ENCODE measurements at places on chromosomes 7 and 10.

- no peaks in the 10 kb centered on the region for H3K36me3 ChIP-seq
- no peak overlapping the region for H3K27ac ChIP-seq
- H3K4me3 ChIP-seq: no peak overlapping the region
- H3K27me3 ChIP-seq: no peaks in the 10 kb centered on the region
Measured at GRCh38 chr10:1233031-1233430, 176.8 kb downstream of the WDR37 start.

GRCh38 chr10:97171001-97171400 lies 14.8 kb downstream of the SLIT1 start:
- H3K27ac ChIP-seq: no peak overlapping the region
- no peaks in the 10 kb centered on the region for H3K4me1 ChIP-seq
- no peaks in the 10 kb centered on the region for H3K36me3 ChIP-seq
- H3K4me3 ChIP-seq: no peak overlapping the region
- H3K27me3 ChIP-seq: no peaks in the 10 kb centered on the region

DNA sequence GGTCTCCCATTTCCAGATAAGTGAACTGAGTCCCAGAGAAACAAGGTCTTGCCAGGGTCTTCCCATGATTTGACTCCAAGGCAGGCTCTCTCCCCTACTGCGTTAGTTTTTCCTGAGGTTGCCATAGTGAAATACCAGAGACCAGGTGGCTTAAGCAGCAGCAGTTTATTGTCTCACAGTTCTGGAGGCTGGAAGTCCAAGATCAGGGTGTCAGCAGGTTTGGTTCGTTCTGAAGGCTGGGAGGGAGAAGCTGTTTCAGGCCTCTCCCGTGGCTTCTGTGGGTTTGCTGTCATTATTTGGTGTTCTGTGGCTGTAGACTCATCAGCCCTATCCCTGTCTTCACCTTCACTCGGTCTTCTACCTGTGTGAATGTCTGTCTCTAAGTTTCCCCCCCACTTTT lies 129.9 kb downstream of the GRK5 start:
- no peak for DNase-seq
- H3K27me3 ChIP-seq: no peaks in the 10 kb centered on the region
- no peaks in the 10 kb centered on the region for H3K36me3 ChIP-seq
- no peak overlapping the region for H3K27ac ChIP-seq
- H3K4me1 ChIP-seq: no peaks in the 10 kb centered on the region

GRCh38 chr10:119238577-119238976 lies 31.2 kb downstream of the GRK5 start:
- no peaks in the 10 kb centered on the region for H3K36me3 ChIP-seq
- H3K27me3 ChIP-seq: no peaks in the 10 kb centered on the region
- no peak overlapping the region for H3K27ac ChIP-seq

GRCh38 chr7:70390251-70390650 lies 741.7 kb upstream of the GALNT17 start:
- no peak for DNase-seq
- no peaks in the 10 kb centered on the region for H3K4me1 ChIP-seq
- H3K27ac ChIP-seq: no peak overlapping the region
- H3K27me3 ChIP-seq: no peaks in the 10 kb centered on the region
- no peak overlapping the region for H3K4me3 ChIP-seq

DNA sequence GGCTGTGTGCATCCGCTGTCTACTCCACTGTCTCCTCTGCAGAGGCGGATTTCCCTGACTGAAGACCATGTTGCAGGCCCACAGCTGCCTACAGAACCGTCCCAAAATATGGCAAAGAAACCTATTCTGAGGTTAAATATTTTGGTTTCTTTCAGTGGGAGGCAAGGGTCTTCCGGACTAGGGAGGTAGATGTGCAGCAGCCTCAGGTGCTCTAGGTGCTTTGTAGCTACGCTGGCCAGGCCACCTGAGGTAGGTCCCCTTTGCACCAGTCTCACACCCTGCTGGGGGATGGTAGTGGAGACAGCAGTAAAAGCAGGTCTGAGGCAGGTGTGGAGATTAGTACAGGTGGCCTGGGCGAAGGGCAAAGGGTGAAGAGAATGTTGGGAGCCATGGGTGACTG lies 8.2 kb upstream of the PILRB start:
- no peak for DNase-seq
- H3K27ac ChIP-seq: no peak overlapping the region
- H3K36me3 ChIP-seq: peaks cover 46% of the 10 kb centered on the region
- no peak overlapping the region for H3K4me3 ChIP-seq

DNA sequence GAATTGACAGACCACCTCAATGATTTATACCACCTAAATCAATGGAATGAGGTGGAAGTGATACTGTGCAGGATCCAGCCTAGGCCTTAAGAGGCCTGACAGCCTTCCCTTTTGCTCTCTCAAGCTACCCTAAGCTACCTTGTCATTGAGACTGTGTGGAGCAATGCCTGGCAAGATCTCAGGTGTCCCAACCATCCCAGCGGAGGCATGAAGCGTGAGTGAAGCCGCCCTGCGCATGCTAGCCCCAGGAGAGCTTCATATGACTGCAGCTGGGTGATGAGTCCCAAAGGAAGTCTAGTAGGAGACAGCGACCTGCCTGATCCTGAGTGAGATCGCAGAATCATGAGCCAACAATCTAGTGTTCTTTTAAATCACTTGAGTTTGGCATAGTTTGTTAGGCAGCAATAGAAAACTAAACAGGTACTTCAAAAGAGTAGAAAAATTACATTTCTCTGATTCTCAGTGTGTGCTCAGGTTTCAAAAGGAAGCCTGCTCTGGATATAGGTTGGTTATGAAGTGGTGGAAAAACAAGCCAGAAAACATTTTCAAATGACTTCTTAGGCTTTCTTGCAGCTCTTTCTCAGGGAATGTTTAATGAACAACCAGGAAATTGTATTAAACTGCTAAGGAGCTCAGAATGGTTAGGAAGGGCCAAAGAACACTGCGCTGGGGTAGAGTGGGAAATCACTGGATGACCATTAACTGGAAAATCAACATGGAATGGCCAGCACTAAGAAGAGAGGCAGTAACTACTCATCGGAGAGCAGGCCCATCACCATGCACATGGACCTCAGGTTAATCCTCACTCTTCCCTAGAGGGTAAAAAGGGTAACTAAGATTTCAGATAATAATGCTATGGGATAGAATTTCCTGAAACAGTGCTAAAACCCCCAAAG lies 535.2 kb downstream of the PHTF2 start:
- H3K4me3 ChIP-seq: no peak overlapping the region
- H3K36me3 ChIP-seq: no peaks in the 10 kb centered on the region
- no peaks in the 10 kb centered on the region for H3K4me1 ChIP-seq

GRCh38 chr7:159095979-159096411 lies 48.7 kb downstream of the VIPR2 start:
- H3K27me3 ChIP-seq: peaks cover 36% of the 10 kb centered on the region
- no peaks in the 10 kb centered on the region for H3K4me1 ChIP-seq
- no peaks in the 10 kb centered on the region for H3K36me3 ChIP-seq

DNA sequence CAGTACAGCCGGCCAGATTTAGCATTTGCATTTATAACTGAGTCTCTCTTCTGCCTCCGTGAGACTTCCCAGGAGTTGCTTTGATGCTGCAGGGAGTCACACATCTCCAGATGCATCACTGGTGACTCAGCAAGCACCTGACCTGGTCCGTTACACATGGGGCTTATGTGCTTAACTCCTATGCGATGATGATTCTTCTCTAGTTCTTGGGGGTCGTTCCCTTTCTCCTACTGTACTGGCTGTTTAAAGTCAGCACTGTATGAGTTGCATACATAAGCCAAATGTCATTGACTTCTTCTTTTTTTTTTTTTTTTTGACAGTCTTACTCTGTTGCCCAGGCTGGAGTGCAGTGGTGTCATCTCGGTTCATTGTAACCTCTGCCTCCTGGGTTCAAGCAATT lies 13.0 kb upstream of the AKR1E2 start:
- peak; percentile 66 for DNase-seq
- peak overlapping the region; percentile 67 for H3K27ac ChIP-seq
- no peak overlapping the region for H3K4me3 ChIP-seq

- DNase-seq: no peak
- no peaks in the 10 kb centered on the region for H3K27me3 ChIP-seq
- H3K4me1 ChIP-seq: 0 out of 2 replicates have a peak, but pooled peaks cover 3% of the 10 kb centered on the region
- no peaks in the 10 kb centered on the region for H3K36me3 ChIP-seq
- no peak overlapping the region for H3K27ac ChIP-seq
Measured at GRCh38 chr10:17240616-17241015, 12.6 kb downstream of the VIM start.

DNA sequence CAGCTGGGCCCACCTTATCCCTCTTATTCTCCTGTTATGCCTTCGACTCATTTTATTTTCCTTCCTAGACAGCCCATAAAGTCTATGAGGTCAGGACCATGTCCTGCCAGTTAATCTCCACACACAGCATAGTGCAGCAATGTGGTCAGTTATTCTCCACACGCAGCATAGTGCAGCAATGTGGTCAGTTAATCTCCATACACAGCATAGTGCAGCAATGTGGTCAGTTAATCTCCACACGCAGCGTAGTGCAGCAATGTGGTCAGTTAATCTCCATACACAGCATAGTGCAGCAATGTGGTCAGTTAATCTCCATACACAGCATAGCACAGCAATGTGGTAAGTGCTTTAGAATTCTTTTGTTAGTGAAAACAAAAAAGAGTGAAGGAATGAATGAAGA lies 77.8 kb downstream of the TEX36 start:
- H3K27me3 ChIP-seq: peaks cover 6% of the 10 kb centered on the region
- no peak overlapping the region for H3K4me3 ChIP-seq
- no peaks in the 10 kb centered on the region for H3K36me3 ChIP-seq
- no peak for DNase-seq
- H3K4me1 ChIP-seq: no peaks in the 10 kb centered on the region

DNA sequence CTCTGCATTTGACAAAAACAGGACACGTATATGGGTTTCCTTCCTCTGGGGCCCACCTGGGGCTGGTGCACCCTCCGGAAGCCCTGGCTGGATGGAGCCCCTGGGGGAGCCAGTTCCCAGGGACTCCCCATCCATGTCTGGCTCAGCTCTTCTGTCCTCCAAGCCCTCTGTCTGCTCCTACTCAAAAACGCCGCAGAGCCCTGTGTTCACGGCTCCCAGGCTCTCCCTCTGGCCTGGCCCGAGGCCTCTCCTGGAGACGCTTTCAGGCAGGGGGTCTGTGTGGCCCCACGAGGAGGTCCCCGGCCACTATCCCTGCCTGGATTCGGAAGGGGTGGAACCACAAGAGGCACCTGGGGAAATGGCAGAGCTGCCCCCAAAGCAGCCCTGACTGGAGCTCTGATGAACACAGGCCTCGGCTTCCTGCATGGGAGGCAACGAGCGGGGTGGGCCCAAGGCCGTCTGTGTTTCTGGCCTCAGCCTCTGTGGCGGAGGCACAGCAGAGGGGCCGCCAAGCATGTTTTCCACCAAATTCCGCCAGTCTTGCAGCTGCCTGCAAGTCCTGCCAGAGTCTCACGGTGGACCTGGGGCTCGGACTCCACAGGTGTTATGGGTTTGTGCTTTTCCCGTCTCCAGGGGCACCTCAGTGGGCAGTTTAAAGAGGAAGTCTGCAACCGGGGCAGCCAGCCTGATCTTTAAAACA lies 22.6 kb upstream of the INPP5A start:
- no peak overlapping the region for H3K27ac ChIP-seq
- no peaks in the 10 kb centered on the region for H3K27me3 ChIP-seq
- H3K4me1 ChIP-seq: peaks cover 30% of the 10 kb centered on the region
- no peaks in the 10 kb centered on the region for H3K36me3 ChIP-seq

GRCh38 chr10:99788598-99789256 lies 6.3 kb downstream of the ABCC2 start:
- no peaks in the 10 kb centered on the region for H3K36me3 ChIP-seq
- DNase-seq: no peak
- no peaks in the 10 kb centered on the region for H3K27me3 ChIP-seq
- no peak overlapping the region for H3K4me3 ChIP-seq
- peaks cover 23% of the 10 kb centered on the region for H3K4me1 ChIP-seq

GRCh38 chr10:6739530-6740174 lies 159.6 kb upstream of the PRKCQ start:
- H3K4me3 ChIP-seq: no peak overlapping the region
- H3K27me3 ChIP-seq: no peaks in the 10 kb centered on the region
- H3K4me1 ChIP-seq: peaks cover 4% of the 10 kb centered on the region

DNA sequence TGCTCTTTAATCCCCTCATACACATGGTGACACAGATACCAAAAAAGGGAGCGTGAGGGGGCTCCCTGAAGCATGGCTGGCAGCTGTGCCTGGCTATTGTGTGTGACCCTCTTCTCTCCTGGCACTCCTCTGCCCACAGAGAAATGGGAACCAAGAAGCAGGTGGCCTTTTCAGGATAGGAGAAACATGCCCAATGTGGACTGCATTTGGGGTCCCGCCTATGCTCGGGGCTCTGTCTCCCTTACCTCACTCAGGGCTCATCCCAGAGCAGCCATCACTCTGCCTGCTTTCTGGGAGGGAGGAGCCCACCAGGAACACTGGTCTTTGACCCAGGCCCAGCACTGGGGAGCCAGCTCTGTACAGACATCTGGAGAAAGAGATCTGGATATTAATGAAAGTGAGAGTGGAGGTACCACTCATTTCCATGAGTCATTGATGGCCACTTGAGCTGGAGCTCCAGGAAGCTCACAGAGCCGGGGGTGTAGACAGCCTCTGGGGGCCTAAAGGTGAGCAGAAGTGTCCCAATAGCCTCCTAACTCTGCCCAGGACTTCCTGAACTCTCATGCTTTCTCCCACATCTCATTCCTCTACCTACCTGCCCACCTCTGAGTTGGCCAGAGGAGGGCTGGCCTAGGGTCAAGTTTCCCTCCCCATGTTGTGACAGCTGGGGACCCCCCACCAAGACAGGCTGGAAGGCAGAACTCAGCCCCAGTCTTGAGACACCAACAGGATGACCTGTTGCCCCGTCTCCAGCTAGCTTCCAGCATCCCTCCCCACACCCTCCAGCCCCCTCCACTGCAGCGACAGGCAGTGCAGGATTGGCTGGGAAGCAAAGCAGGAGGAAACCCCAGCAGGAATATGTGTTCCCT lies 42.6 kb downstream of the DRGX start:
- no peak overlapping the region for H3K27ac ChIP-seq
- no peaks in the 10 kb centered on the region for H3K36me3 ChIP-seq
- DNase-seq: no peak

- H3K4me1 ChIP-seq: no peaks in the 10 kb centered on the region
- H3K27me3 ChIP-seq: no peaks in the 10 kb centered on the region
- H3K4me3 ChIP-seq: no peak overlapping the region
- no peak overlapping the region for H3K27ac ChIP-seq
Measured at GRCh38 chr7:47914717-47915615, 33.3 kb downstream of the PKD1L1 start.

GRCh38 chr10:47277352-47278151 lies 22.4 kb upstream of the GDF10 start:
- H3K27ac ChIP-seq: no peak overlapping the region
- peaks cover 12% of the 10 kb centered on the region for H3K27me3 ChIP-seq
- DNase-seq: peak; percentile 4
- H3K4me3 ChIP-seq: no peak overlapping the region
- H3K36me3 ChIP-seq: no peaks in the 10 kb centered on the region

DNA sequence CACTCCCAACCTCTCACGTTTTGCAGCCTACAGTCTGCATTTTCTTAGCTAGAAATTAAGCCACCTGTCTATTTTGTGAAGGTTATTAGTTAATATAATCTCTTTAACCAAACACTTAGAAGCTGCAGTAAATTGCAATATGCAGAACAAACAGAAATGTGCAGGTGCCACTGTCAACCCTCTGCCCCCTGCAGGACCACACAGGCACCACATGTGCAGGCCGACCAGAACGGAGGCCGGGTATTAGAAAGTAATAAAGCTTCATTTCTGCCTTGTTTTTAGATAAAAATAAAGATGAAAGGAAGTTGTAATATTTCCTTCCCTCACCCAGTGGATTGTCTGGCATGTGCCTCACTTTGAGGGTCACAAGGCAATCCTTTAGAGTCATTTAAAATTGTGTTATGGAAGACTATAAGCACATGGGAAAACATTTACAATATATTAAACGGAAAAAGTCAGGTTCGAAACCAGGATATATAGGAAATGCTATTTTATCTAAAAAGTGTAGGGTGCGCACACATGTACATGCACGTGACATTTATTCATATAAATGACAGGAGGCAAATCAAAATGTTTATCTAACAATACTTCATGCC lies 158.2 kb downstream of the ARHGAP12 start:
- no peaks in the 10 kb centered on the region for H3K36me3 ChIP-seq
- peaks cover 11% of the 10 kb centered on the region for H3K4me1 ChIP-seq
- DNase-seq: peak; percentile 46
- H3K27ac ChIP-seq: no peak overlapping the region
- no peaks in the 10 kb centered on the region for H3K27me3 ChIP-seq
- no peak overlapping the region for H3K4me3 ChIP-seq
